Right kidney (tissue), 9 donors: ENCODE measurements at places on chromosomes 6 and 20.

- no peak for DNase-seq
Measured at GRCh38 chr20:43458422-43458924, 777 bp downstream of the SRSF6 start.

DNA sequence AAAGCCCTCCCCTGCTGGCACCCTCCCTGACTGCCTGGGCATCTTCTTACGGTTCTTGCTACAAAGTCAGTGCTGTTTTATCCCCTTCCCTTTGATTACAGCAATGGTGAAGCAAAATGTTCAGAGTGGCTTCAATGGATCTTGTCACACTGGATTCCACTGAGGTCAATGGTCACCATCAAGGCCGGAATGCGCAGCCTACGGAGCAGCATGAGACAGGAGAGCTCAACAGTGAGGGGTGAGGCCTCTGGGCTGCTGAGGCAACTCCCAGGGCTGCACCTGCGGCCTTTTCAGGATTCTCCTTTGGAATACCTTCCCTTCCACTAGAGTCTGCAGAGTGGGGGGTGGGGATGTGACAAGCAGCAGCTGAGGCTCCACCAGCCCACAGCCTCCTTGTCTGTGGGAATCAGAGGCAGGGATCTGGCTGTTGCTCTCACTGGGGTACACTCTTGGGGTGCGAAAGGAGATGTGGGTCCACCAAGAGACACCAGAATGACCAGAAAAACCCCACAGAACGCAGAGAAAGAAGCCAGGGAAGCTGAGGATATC, 40.4 kb upstream of the EMILIN3 start:
- no peak for DNase-seq

- no peak for DNase-seq
Measured at GRCh38 chr6:37015532-37015931, 10.1 kb downstream of the FGD2 start.

DNA sequence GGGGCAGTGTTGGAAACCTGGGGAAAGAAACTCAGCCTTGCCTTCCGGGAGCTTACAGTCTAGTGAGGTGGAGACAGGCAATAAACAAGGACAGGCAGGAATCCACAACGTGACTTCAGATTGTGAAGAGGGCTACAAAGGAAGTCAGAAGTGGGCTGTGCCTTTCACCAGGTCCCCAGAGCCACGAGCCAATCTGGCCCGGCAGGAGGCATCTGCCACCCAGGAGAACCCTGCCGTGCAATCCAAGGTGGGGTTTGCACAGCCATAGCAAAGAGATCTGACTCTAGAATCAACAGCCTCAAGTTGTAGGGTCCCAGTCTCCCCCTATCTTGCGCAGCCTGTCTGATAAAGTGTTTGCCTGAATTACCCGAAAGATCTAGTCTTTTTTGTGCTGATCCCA, 5.5 kb downstream of the SLC32A1 start:
- no peak for DNase-seq

GRCh38 chr6:80151635-80152034, 45.2 kb downstream of the BCKDHB start:
- no peak for DNase-seq

GRCh38 chr20:11076434-11077105, 402.8 kb upstream of the JAG1 start:
- no peak for DNase-seq

- no peak for DNase-seq
Measured at GRCh38 chr6:17066610-17067009, 35.2 kb upstream of the STMND1 start.

GRCh38 chr20:62557462-62557861, 81.7 kb upstream of the GATA5 start:
- no peak for DNase-seq

GRCh38 chr6:76792394-76792793, 670.9 kb downstream of the HTR1B start:
- DNase-seq: no peak

DNA sequence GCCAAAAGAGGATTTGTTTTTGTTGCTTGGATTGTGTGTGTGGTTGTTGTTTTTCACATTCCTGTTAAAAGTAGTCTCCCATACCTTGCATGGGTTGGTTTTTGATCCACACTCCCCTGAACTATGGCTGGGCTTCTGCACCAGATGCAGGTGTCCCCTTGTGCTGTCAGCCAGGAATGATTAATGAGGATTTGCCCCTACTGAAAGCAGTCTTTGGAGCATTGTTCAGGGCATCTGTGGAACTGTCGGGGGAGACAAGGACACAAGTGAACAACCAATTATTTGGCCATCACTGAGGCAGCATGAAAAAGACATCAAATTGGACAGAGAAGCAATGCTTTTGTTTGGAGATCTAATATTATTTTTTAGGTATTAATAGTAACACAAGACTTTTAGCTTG, 373.2 kb upstream of the MMS22L start:
- DNase-seq: no peak
